ENCODE measurements at places on chromosomes 5 and 9.

- no peak for DNase-seq
Observed at GRCh38 chr5:150791536-150791935, 13.0 kb downstream of the SMIM3 start.

DNA sequence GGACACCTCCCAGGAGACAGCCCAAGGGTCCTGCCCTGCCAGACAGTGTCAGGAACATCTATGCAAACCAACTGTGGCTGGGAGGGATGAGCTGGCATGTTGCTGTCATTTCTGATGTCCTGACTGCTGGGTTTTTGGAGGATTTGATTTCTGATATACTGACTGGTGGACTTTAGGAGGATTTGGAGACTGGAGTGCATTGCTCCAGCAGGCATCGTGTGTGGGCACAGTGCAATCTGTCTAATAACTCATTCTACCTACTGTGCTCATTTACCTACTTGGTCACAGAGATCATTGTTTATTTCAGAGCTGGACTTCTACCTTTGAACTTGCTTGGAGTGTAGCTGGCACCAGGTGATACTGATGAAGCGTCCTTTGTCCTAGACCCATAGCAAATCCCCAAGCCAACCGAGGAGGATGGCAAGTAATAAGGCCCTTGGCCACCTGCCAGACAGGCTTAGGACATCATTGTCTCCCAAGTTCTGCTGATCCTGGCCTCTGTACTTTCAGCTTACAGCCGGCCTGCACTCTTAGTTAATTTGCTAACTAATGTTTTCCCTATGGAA lies 124.3 kb upstream of the ICE1 start:
- DNase-seq: no peak

DNA sequence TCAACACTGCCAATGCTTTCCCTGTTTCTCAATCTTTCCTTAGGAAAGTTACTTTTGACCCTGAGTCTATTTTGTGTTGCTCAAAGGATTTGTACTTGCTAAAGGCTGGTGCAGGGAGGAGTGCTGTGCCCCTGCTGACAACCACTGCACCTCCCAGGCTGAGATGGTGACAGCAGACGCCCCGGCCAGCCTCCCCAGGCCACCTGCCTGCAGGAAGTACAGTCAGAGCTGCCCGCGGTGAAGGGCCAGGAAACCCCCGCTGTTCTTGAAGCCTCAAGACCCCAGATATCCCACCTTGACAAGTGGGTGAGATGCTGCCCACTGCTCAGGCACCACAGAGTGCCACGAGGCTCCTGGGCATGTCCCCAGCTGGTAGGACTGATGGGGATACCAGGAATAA lies 44.2 kb upstream of the CKMT2 start:
- no peak for DNase-seq

- peak; percentile 32 for DNase-seq
Observed at GRCh38 chr5:59485107-59485506, 408.4 kb downstream of the PDE4D start.

- no peak for DNase-seq
Observed at GRCh38 chr9:1938675-1939170, 76.4 kb upstream of the SMARCA2 start.

GRCh38 chr5:157222506-157223230 lies 42.0 kb downstream of the ITK start:
- DNase-seq: peak; percentile 76

- DNase-seq: no peak
Observed at GRCh38 chr9:131728546-131728910, 11.3 kb downstream of the RAPGEF1 start.

DNA sequence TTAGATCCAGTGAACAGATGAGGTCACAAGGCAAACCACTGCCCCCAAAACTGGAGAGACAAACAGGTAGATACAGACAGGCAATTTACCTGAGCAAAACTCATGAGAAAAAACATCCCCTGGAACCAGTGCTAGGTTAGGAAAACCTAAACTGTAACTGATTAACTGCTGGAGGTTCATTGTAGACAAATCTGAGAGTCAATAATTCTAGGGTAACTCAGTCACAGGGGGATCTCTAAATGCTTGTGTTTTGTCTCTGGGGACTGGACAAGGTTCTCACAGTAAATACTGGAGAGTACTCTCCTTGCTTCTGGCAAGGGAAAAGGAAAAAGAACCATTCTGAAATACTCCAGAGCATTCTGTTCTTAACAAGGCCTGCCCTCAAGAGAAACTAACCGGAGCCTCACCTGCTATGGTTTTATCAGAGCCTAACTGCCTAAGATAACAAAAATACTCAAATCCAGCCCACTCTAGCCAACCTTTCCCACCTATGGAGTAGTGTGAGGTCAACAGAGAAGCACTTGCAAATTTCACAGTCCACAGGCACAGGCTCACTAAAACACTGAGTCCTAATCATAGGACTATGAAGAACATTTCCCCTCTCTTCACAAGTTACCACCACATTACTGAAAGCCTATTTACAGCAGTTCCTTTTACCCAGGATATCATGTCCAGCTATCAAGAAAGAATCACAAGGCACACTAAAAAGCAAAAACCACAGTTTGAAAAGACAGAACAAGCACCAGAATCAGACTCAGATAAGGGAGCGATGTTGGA lies 139.9 kb upstream of the ACOT12 start:
- DNase-seq: no peak

DNA sequence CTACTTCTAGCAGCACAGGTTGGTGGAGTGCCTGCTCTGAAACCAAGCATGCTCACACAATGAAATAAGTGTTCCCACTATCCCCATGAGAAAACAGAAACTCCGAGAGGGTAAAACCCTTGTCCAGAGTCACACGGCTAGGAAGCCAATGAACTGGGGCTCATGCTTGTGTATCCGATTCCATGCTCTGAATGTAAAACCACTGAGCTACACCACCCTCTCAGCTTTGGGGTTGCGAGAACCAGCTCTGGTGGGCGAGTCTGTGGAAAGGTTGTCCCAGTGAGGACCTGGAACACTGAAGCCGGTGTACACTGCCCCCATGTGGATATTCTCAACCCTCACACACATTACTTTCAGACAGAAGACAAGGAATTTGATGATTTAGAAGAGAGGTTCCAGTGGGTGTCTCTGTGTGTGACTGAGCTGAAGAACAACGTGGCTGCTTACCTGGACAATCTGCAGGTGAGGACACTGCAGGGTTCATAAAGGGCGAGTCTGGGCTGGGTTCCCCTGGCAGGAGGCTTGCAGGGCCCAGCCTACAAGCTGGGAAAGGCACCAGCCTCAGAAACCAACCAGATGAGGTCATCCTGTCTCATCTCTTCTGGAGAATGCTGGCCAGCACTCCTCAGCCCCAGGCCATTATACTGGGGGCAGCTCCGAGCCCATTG lies 37.4 kb downstream of the ARHGEF37 start:
- DNase-seq: no peak

GRCh38 chr5:449151-449550 lies 6.2 kb downstream of the EXOC3 start:
- no peak for DNase-seq

- peak; percentile 36 for DNase-seq
Observed at GRCh38 chr9:101463397-101463796, 27.8 kb upstream of the ALDOB start.

- DNase-seq: no peak
Observed at GRCh38 chr5:77218263-77218662, 7.8 kb downstream of the PDE8B start.

DNA sequence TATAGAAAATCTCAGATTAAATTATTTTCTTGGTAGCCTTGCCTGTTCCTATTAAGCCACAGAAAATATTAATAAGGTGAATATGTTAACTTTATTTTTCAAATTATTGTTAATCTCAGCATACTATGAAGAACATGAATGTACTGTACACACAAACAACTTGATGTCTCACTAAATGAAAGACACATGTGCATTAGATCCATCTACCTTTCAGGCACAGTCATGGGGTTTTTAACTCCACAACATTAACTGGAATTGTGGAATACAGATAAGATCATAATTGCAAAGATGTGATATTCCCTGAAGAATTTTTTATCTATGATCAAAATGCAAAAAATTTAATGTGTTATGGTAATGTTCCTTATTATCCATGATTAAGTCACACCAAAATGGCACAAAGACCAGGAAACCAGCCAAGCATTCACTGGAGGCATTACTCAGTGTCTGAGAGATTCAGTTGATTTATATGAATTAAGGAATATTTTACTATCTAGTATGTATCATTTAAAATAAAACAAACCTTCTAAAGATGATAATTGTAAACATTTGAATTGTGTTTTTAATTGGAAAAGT lies 150.0 kb upstream of the VCAN start:
- DNase-seq: peak; percentile 50

DNA sequence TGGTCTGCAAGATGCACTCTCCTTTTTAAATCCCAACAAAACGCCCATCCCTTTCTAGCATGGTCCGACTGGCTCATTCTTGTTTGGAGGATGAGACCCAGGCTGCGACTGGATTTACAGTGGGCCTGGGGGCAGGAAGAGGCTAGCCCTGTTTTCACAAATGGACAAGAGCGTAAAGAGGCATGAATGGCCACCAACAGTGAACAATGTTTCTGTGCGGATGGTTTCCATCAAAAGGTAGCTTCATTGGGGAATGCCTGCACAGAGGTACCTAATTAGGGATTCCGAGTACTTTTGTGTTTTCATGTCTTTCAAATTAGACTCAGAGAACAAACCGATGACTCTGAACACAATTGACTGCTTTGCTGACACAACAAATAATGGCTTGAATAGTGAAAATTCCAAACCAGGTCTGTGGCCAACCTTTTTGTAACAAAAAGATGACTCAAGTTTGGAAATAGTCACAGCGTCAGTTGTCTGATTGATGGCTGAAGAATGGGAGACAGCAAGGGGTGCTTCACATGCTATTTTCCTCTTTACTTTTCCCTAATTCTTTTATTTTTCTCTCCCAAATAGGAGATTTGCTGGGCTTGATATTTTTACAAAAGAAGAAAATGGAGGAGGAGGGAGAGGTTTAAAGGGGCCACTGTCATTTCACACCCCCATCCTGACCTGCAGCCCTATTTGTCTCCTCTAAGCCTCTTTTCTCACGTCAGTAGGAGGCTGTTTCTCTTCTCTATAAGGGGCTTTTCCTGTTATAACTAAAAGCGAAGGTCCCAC lies 208.1 kb upstream of the S1PR3 start:
- DNase-seq: no peak

- no peak for DNase-seq
Observed at GRCh38 chr5:1175801-1176472, 25.5 kb upstream of the SLC6A19 start.

- no peak for DNase-seq
Observed at GRCh38 chr9:127844821-127845359, 9.6 kb downstream of the ENG start.

Data from fibroblast of skin of left biceps (primary cell).